Stimulated activated CD4-positive, alpha-beta T cell treated with anti-CD3 and anti-CD28 coated beads, Interleukin-4, amount 100 ng/mL, for 48 hours (primary cell): ENCODE measurements at places on chromosomes 2 and 18.

GRCh38 chr2:176518823-176519222 is 249.6 kb downstream of the MTX2 start:
- no peak for DNase-seq

DNA sequence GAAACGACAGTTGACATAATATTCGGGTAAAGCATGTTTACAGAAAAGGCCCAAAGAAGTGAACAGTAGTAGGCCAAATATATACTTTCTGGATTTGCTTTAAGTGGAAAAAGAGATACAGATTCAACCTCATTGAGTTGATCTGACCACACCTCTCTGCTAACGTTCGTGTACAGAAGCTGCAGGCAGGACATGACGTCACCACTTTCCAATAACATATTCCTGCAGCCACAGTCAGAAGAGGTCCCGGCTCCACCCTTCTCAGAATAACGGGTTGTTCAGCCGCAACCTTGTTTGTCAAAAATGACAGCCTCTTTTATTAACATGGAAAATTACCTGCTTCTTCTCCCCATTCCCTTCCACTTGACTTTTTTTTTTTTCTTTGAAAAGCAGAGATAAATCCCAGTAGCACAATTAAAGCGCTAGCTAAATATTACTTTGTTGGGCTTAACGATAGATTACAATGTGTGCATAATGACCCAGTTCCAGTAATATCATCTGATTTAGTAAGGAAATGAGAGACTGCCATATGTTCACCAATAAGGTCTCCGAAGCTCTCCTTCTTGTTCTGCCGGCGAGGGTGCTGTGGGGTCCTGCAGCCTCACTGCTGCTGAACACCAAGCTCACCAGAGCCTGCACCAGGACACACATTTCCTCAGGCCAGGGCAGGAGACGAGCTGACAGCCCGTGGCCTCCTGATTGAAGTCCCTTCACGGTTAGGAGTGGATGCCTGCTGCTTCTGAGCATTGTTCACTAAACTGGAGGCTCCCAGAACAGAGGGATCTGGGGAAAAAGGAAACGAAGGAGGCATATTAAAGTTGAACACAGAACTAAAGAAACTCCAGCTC is 451.0 kb upstream of the SALL3 start:
- DNase-seq: no peak

GRCh38 chr18:36411745-36412168 is 114.2 kb downstream of the FHOD3 start:
- no peak for DNase-seq

DNA sequence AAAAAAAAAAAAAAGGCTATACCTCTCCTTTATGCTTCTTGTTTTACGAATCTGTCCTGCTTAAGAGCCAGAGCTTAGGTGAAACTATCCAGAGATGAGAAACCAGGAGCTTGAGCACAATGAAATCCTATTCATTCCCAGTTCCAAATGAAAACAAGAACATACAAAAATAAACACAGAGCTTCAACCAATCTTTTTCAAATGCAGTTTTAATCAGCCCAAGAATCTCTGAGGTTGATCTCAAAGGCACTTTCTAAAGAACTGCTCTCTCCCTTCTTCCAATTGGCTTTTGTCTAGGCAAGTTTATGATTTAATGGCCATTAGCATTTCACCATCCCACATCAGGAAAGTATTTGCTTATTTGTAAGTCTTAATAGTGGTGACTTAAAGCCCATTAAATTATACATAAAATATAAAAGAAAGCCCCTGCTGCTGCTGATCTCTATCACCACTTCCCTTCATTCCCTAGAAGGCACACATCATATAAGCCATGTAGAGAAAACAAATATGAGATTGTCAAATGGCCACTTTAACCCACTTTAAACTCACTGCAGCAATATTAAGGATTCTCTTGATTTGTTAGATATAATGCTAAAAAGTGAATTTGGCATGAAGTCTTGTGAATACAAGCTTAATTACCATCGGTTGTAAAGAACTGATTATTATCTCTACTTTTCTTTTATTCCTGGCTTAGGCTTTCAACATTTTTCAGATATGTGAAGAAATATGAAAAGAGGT is 29.3 kb upstream of the SCN9A start:
- no peak for DNase-seq
